ENCODE measurements at places on chromosomes 13 and 19. TPM values are rescaled to one million over a fixed set of nuclear protein-coding genes. Genes with fewer than 3 reads are reported as not detected.

The KLK12 gene
- total RNA-seq: not detected

The UGGT2 gene
- total RNA-seq: 39.6 TPM

The GIPC1 gene
- total RNA-seq: 222 TPM

The SLC5A5 gene
- total RNA-seq: not detected

The GIPR gene
- 0.46 TPM for total RNA-seq

The BRME1 gene
- 2.5 TPM for total RNA-seq

The ADPRHL1 gene
- total RNA-seq: 0.84 TPM

The NKPD1 gene
- total RNA-seq: 0.07 TPM

The R3HDM4 gene
- 75.0 TPM for total RNA-seq

The MBD3L5 gene
- not detected for total RNA-seq

All from kidney epithelial cell (primary cell).